Sigmoid colon (tissue), 7 donors: ENCODE measurements at places on chromosomes 13 and 19. TPM values are rescaled to one million over a fixed set of nuclear protein-coding genes. Genes with fewer than 3 reads are reported as not detected.

- DNase-seq: no peak
These were observed 28.3 kb downstream of the CEBPA start for GRCh38 chr19:33273881-33274662.

DNA sequence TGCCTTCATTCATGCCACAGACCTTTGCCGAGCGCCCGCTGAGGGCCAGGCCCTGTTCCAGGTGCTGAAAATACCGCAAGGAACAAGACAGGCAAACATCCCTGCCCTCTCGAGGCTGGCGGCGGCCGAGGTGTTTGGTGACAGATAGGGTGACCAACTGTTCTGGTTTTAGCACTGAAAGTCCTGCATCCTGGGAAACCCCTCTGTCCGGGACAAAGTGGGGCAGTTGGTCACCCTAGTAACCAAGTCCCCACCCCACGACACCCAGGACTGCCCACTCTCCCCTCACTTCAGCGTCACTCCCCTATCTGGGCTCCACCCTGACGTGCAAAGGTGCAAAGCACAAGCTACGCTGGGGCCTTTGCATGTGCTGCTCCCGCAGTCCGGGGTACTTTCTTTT, 17.3 kb downstream of the ZBTB7A start:
- DNase-seq: peak; percentile 63

- no peak for DNase-seq
These were observed 12.9 kb downstream of the CFD start for GRCh38 chr19:872266-872951.

DNA sequence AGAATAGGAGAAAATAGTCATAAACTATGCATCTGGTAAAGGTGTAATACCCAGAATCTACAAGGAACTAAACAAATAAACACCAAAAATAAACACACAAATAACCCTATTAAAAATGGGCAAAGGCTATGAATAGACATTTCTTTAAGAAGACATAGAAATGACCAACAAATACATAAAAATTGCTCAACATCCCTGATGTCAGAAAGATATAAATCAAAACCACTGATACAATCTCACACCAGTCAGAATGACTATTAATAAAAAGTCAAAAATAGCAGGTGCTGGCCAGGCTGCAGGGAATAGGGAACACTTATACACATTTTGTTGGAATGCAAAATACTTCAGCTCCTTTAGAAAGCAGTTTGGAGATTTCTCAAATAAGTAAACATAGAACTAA, 352.1 kb upstream of the SLITRK1 start:
- no peak for DNase-seq

The ZNF578 gene
- 1.2 TPM for total RNA-seq

The ZNF560 gene
- total RNA-seq: not detected
